ENCODE measurements at places on chromosomes 7 and 10.

- no peak for DNase-seq
These were observed 100.8 kb upstream of the HGF start for GRCh38 chr7:81870608-81871007.

DNA sequence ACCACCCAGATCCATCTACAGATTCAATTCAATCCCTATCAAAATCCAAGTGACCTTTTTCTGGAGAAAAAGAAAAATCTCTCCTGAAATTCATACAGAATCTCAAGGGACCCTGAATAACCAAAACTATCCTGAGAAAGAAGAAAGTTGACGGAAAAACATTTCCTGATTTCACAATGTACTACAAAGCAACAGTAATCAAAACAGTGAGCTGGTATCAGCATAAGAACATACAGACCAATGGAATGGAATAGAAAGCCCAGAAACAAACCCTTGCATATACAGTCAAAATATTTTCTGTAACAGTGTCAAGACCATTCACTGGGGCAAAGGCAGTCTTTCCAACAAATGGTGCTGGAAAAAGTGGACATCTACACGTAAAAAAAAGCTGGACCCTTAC, 89.9 kb downstream of the JMJD1C start:
- DNase-seq, result no peak

DNA sequence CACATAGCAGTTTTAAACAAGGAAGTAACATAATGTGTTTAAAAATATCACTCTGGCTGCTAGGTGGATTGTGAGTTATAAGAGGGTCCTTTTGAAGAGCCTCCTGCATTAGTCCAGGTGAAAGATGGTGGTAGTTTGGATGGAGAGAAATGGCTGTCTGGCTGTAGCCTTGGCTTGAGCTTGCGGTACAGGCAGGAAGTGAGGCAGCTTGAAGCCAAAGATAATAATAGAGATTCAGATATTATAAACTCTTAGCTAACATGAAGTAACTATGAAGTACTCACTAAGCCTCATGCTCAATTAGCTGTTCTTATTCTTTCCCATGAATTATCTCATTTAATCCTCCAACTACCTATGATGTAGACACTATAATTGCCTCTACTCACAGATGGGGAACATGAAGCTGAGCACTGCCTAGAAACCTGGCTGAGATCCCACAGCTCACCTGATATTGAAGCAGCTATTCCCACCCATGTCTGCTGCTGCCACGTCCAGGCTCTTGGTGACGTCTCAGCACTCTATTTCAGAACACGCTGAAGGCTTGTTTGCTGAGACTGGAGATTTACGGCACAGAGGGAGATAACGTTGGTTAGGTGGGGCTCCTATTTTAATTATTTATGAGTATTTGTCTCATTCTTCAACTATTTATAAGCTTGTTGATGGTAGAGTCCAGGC, 10.4 kb downstream of the C10orf120 start:
- DNase-seq, result no peak

DNA sequence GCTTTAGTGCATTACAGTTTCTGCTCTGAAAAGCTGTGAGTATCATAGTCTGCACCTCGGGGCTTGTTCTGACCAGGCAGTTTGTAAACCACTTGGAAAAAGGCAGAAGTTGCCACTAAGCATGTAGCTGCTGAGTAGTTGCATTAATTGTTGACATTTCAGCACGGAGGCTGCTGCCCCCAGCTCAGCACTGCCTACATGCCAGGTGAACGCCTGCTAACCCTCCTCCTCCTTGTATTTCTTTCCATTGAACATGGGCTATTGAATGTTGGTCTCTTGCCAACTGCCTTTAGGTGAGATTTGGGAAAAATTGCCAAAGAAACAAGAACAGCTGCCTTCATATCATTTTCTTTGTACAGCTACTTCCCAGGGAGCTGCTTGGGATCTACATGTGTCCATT, 164.2 kb downstream of the RAPGEF5 start:
- no peak for DNase-seq

DNA sequence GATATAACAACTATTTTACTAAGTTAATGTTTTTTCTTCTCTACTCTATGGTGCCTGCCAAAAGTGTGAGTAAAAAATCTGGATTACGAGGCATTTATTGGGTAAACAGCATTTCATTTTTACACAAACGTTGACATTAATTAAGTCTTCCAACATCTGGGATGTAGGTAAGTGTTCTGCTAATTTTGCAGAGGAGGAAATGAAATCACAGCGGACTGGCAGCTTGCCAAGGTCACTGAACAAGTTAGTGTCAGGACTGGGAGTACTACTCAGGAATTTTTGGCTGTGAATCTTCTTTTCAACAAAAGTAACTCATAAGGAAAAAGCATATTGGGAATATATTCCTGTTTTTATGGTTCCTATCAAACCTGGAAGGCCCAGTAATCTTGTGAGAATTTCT, 612.1 kb upstream of the FZD8 start:
- no peak for DNase-seq

GRCh38 chr7:6164491-6164890, 107.9 kb downstream of the CYTH3 start:
- no peak for DNase-seq

GRCh38 chr7:107877731-107878382, 13.1 kb upstream of the DLD start:
- DNase-seq, result no peak
